ENCODE measurements at places on chromosomes 12 and 14. TPM values are rescaled to one million over a fixed set of nuclear protein-coding genes. Genes with fewer than 3 reads are reported as not detected.

DNA sequence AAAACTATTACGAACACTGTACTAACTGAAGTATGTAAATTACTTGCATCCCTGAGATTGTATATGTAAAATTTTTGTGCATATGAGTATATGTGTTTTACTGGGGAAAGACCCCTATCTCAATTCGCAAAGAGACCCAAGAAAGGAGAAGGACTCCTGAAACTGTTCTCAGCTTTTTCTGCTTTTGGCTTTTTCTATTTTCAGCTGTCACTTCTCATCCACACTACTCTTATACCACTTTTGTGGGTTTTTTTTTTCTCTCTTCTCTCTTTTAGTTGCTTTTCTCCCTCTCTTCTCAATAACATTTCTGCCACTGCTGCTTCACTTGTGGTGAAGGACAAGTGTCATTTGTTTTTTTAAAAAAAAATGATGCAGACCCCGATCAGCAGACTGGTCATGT lies 39.8 kb downstream of the NIN start:
- no peak for DNase-seq

DNA sequence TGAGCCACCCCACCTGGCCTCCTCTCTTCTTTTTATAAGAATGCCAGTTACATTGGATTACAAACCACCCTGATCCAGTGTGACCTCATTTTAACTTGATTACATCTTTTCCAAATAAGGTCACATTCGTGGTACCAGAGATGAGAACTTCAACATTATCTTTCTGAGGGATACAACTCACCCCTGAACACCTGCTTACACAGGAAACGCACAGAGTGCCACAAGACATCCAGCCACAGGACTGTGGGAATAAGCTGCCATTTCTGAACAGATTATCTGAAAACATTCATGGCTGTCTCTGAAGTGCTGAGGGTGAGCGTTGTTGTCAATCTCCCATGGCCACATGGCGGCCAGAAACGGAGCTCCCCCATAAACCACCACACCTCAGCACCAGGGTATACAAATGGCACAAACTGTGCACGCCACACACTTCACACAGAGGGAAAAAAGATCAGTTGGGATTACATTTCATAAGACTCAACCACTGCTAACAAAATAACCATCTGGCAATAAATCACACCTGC lies 23.7 kb downstream of the FOXN3 start:
- no peak for DNase-seq

DNA sequence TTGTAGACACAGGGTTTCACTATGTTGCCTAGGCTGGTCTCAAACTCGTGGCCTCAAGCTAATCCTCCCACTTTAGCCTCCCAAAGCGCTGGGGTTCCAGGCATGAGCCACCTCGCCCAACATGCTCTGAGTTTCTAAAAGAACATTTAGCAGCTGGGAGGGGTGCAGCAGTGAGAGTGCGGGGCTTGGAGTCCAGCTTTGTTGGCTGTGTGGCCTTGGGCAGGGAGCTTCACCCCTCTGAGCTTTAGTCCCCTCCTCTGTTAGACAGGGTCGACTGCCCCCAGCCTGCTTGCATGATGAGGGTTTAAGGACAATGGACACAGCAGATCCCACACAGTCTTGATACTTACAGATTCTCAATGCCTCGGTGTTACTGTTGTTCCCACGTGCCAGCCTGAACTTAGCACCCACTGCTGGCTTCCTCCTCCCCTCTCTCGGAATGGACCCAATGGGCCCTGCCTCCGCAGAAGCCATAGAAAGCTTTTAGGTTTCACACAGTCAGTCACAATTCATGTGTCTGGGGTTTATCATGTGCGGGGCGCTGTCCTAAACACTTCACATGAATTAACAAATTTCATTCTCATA lies 54.6 kb downstream of the PSMA6 start:
- DNase-seq: no peak

GRCh38 chr12:46490635-46491034 lies 118.1 kb upstream of the SLC38A2 start:
- DNase-seq: no peak

DNA sequence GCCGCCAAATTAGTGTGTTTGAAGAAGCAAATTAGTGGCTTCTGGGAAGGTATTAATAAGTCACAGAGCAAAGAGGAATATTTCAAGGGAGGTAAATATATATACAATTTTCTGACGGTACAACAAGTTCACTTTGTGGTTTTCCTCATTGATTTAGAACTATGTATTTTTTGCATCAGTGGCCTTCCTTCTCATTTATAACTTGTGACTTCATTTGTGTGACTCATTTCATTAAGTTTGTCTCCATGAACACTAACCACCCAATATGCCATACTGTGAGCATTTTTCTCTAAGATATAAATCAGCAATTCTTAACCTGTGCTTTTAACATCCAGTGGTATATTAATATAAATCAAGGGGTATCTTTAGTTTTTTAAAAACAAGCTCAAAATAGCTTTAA lies 29.3 kb upstream of the ARHGAP5 start:
- DNase-seq: no peak

- no peak for DNase-seq
These were observed 54.4 kb downstream of the SMUG1 start for GRCh38 chr12:54134395-54134794.

GRCh38 chr12:24776861-24777260 lies 172.0 kb downstream of the BCAT1 start:
- no peak for DNase-seq

- DNase-seq: no peak
These were observed 68.7 kb upstream of the TMPO start for GRCh38 chr12:98446682-98447081.

GRCh38 chr12:21354641-21355040 lies 18.1 kb upstream of the IAPP start:
- DNase-seq: no peak

- no peak for DNase-seq
These were observed 29.5 kb upstream of the HIGD1C start for GRCh38 chr12:50922820-50923219.

SDS gene
- total RNA-seq: not detected

PLD4 gene
- not detected for total RNA-seq

Data from activated CD4-positive, alpha-beta memory T cell treated with anti-CD3 and anti-CD28 coated beads, Interleukin-2, amount 10 ng/mL, durations not matched to agents 7 days and 5 days (primary cell).